ENCODE measurements at places on chromosomes 12 and 14.

- no peak for DNase-seq
Observed at GRCh38 chr14:40122968-40123648, 690.9 kb upstream of the FBXO33 start.

- DNase-seq = no peak
Observed at GRCh38 chr12:52086944-52087835, 7.7 kb downstream of the SMIM41 start.

DNA sequence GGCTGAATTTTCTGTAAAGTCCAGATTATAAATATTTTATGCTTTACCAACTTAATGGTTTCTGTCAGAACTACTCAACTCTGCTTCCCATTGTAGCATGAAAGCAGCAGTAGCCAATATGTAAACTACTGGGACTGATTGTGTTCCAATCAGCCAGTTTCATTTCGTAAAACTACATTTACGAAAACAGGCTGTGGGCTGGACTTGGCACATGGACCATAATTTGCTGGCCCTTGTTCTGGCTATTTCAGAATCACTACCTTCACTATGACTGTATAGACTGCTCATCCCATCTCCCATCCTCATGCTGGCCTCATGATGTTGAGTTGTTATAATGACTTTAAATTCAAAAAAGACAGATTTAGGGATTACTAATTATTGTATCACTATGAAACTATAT lies 38.7 kb downstream of the FAR2 start:
- DNase-seq = no peak

DNA sequence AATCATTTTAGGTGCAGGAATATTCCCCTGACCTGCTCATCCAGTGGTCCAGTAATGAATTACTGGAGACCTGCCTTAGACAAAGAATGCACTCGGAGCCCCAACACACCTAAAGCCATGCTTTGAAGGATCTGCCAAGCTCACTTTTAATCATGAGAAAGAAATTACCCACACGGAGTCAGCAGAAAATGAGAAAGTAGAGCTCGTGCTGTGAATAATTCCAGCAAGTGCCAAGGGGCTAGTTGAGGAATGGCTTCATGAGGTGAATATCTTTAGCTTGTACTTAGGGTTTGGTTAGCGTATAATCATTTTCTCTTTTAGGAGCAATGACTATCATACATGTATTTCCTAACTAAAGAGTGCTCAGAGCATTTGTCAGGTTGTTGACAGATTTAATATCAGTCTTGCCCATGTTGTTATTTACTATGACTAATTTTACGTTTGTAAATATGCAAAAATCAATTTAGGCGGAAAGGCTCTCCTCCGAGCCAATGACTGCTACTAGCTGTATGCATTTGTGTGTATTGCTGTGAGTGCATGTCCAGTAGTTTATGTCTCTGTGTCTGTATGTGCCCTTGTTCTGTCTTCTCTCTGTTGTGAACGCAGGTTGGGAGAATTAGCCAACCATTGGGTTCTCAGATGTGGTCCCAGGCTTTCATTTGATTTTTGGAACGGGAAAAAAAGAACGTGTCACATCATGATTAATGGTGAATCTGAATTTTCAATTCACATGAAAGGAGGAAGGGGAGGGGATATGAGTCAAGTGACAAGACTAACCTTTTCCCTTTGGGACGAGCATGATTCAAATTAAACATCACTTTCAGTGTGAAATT lies 98.4 kb downstream of the RMST start:
- no peak for DNase-seq

GRCh38 chr12:49707812-49708147 lies 575 bp upstream of the FMNL3 start:
- DNase-seq = no peak

GRCh38 chr12:44848703-44849085 lies 27.4 kb downstream of the NELL2 start:
- DNase-seq = no peak

GRCh38 chr12:19088606-19089005 lies 40.9 kb upstream of the PLEKHA5 start:
- DNase-seq = no peak

GRCh38 chr12:19236656-19237055 lies 107.1 kb downstream of the PLEKHA5 start:
- DNase-seq = peak; percentile 16

DNA sequence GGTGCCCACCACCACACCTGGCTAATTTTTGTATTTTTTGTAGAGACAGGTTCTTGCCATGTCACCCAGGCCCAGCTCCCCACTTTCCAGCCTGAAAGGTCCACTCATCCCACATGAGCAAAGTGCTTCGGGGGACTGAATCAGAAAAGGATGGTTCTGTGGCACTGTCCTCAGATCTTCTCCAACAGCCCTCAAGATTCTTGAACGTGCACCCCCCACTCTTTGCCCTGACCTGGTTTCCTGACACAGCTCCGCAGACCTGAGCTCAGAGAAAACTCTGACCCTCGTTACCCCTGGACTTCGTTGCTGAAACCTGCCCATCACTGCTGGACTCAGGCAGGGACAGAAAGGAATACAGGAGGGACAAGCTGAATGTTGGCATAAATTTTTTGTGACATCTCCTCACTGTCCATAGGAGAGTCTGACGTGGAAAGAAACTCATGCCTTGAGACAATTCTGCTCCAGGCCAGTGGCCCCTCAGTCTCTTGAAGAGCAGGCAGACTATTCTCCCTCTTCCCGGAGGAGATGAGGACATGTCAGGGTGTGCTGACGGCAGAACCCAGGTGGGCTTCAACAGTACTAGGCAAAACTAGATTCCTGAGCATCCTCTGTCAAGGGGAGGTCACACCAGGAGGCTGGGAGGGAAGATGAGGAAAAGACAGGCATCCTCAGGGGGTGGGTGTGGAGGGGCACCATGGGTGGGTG lies 149.3 kb downstream of the DPF3 start:
- no peak for DNase-seq

GRCh38 chr14:35688126-35688826 lies 120.8 kb downstream of the RALGAPA1 start:
- DNase-seq = no peak

DNA sequence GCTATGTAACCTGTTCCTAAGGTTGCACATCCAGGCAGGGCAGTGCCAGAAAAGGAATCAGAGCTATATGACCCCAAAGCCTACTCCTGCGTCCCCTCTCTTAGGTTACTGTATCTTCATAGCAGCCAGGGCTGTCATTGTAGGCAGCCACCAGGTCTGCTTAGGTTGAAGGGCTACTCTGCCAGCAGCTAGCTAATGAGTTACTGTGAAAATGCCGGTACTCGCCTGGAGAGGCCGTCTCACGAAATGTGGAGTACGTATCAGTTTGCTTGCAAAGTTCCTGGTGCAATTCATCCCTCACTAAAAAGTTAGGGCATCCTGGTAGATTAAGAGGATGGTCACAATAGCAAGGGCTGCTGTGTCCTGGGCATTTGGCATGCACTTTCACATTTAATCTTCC lies 50.9 kb downstream of the RPH3A start:
- DNase-seq = no peak

DNA sequence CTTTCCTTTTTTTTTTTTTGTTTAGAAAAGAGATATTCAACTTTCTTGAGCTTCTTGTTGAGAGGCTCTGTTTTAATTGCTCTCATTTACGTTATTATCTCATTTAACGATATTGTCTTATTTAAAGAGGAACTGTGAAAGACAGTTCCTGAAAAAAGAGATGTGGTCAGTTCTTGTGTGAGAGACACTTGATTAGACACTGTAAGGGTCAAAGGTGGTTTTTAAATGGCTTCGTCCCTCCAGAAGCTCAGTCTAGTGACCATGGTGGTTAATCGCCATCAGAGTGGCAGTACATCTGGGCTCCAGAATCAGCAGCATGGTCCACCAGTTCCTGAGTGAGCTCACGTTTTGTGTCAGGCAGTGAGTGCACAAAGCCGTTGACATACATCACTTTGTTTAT lies 57.9 kb upstream of the KCNA5 start:
- no peak for DNase-seq

DNA sequence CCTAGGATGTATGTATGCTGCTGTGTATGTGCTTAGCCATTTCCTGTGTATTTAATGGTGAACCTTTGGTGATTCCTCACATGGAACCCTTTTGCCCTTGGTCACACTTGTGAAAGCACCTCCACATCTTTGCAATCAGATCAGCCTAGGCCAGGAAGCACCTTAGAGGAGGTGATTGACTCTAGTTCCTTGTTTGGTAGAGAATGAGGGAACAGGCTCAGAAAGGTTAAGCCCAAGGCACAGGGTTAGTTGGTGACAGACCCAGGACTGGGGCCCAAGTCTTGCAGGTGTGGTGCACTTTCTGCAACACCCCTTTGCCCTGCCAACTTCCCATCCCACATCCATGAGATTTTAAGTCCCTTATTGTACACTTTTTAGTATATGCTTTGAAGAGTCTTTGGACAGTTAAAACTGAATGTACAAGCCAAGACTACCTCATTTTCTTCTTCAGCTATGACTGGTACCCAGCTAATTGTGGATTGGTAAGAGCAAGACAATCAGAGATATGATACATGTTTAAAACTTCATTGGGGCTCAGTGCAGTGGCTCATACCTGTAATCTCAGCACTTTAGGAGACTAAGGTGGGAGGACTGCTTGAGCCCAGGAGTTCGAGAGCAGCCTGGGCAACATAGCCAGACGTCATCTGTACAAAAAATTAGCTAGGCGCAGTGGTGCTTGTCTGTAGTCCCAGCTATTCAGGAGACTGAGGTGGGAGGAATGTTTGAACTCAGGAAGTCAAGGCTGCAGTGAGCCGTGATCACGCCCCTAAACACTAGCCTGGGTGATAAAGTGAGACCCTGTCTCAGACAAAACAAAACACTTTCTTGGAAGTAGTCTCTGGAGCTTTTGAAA lies 71.1 kb downstream of the RASSF3 start:
- no peak for DNase-seq

DNA sequence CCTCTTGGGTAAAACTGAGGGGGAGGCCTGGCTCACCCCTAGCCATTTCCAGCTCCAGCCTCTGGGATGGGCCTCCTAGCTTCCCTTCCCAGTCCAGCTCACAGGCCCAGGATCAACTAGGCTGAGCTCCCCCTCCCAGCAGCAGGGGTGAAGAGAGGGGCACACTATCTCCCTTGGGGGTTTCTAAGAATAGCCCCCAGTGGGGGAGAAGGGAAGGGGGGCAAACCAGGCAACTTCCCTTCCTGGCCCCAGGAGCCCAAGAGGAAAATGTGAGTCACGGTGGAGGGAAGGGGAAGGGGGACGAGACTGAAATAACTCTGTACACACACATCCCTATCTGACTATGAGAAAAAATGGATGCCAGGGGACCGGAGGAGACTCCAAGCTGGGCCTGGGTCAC lies 9.0 kb downstream of the ADCY6 start:
- no peak for DNase-seq

GRCh38 chr14:96863327-96863985 lies 66.3 kb downstream of the VRK1 start:
- no peak for DNase-seq

DNA sequence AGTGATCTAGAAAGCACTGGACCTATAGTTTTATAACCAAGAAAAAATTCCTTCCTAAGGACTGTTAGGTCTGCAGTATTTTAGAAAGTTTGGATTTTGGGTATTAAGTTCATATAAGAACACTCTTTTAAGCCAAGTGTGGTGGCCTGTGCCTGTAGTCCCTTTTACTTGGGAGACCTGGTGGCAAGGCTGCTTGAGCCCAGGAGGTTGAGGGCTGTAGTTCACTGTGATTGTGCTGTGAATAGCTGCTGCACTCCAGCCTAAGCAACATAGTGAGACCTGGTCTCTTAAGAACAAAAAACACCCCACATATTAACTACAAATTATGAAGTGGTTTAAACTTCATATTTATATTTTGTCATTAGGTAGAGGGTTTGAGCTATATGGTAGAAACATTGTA lies 9.7 kb downstream of the DNM1L start:
- no peak for DNase-seq
